Endothelial cell of coronary artery (primary cell): ENCODE measurements at places on chromosomes 1 and 21. TPM values are rescaled to one million over a fixed set of nuclear protein-coding genes. Genes with fewer than 3 reads are reported as not detected.

SLAMF9 gene
- total RNA-seq: not detected in 2 replicates

CHIT1 gene
- not detected in 2 replicates for total RNA-seq

IGFN1 gene
- total RNA-seq: not detected in 2 replicates

CFHR5 gene
- total RNA-seq: not detected in 2 replicates

MTMR11 gene
- total RNA-seq: 2.8 and 5.3 TPM in 2 replicates

BEST4 gene
- 0.09 TPM in 1 of 2 replicates, not detected in the other for total RNA-seq

REN gene
- not detected in 2 replicates for total RNA-seq

EXTL1 gene
- not detected in 2 replicates for total RNA-seq

LHX8 gene
- not detected in 2 replicates for total RNA-seq

S100A12 gene
- not detected in 2 replicates for total RNA-seq

ADAMTS1 gene
- 62.8 and 72.0 TPM in 2 replicates for total RNA-seq

NBPF6 gene
- not detected in 2 replicates for total RNA-seq

PCAT6 gene
- total RNA-seq: not detected in 2 replicates

USP21 gene
- total RNA-seq: 4.0 and 5.6 TPM in 2 replicates

TNFRSF8 gene
- total RNA-seq: 0.09 and 0.27 TPM in 2 replicates

SAMD13 gene
- 1.7 TPM in 2 replicates for total RNA-seq

KCNN3 gene
- total RNA-seq: 0.09 and 0.19 TPM in 2 replicates

RCSD1 gene
- total RNA-seq: under 0.01 and 0.28 TPM in 2 replicates

PINK1 gene
- 53.4 and 64.7 TPM in 2 replicates for total RNA-seq

CAPN2 gene
- 515 and 599 TPM in 2 replicates for total RNA-seq

CAMK1G gene
- total RNA-seq: not detected in 2 replicates

ARMH1 gene
- not detected in 2 replicates for total RNA-seq

DISP3 gene
- 0.09 and 0.28 TPM in 2 replicates for total RNA-seq

PCP4 gene
- total RNA-seq: not detected in 2 replicates

ASTN1 gene
- not detected in 2 replicates for total RNA-seq

CAPZB gene
- 88.8 and 110 TPM in 2 replicates for total RNA-seq

PTGFR gene
- total RNA-seq: 0.19 and 0.72 TPM in 2 replicates

ARHGEF19 gene
- 3.6 and 5.1 TPM in 2 replicates for total RNA-seq

ZBTB7B gene
- total RNA-seq: 10.1 and 15.6 TPM in 2 replicates

BLACAT1 gene
- total RNA-seq: under 0.01 TPM in 1 of 2 replicates, not detected in the other

TP73 gene
- 0.19 TPM in 1 of 2 replicates, not detected in the other for total RNA-seq

OR2L8 gene
- total RNA-seq: not detected in 2 replicates

CYP4B1 gene
- total RNA-seq: not detected in 2 replicates

BATF3 gene
- 0.47 and 0.81 TPM in 2 replicates for total RNA-seq

RSPO1 gene
- not detected in 2 replicates for total RNA-seq

C1orf216 gene
- 17.5 and 20.5 TPM in 2 replicates for total RNA-seq

TAS1R1 gene
- total RNA-seq: not detected in 2 replicates

C1QTNF12 gene
- 0.45 and 0.85 TPM in 2 replicates for total RNA-seq

MYBPHL gene
- total RNA-seq: not detected in 2 replicates

FLVCR1 gene
- 7.3 and 9.5 TPM in 2 replicates for total RNA-seq

LMX1A gene
- total RNA-seq: not detected in 2 replicates

MPZ gene
- total RNA-seq: 0.54 and 1.2 TPM in 2 replicates

SHC1 gene
- 144 and 203 TPM in 2 replicates for total RNA-seq

CELA3B gene
- total RNA-seq: 0.27 TPM in 1 of 2 replicates, not detected in the other

NPHS2 gene
- total RNA-seq: not detected in 2 replicates
